ENCODE measurements at places on chromosomes 3 and 15. TPM values are rescaled to one million over a fixed set of nuclear protein-coding genes. Genes with fewer than 3 reads are reported as not detected.

CCR3 gene
- polyA plus RNA-seq = not detected

GRIP2 gene
- polyA plus RNA-seq = 0.18 TPM

CXCR6 gene
- not detected for polyA plus RNA-seq

CNTN3 gene
- polyA plus RNA-seq = 6.1 TPM

RHOV gene
- 0.13 TPM for polyA plus RNA-seq

ITIH3 gene
- 1.7 TPM for polyA plus RNA-seq

SLC38A3 gene
- polyA plus RNA-seq = 0.17 TPM

CASR gene
- polyA plus RNA-seq = not detected

TERC gene
- not detected for polyA plus RNA-seq

SLC9A9 gene
- polyA plus RNA-seq = 2.9 TPM

NR1D2 gene
- 37.7 TPM for polyA plus RNA-seq

PPARG gene
- polyA plus RNA-seq = 3.7 TPM

GRCh38 chr3:100898681-100899080 is 94.5 kb downstream of the ABI3BP start:
- no peak for DNase-seq

DNA sequence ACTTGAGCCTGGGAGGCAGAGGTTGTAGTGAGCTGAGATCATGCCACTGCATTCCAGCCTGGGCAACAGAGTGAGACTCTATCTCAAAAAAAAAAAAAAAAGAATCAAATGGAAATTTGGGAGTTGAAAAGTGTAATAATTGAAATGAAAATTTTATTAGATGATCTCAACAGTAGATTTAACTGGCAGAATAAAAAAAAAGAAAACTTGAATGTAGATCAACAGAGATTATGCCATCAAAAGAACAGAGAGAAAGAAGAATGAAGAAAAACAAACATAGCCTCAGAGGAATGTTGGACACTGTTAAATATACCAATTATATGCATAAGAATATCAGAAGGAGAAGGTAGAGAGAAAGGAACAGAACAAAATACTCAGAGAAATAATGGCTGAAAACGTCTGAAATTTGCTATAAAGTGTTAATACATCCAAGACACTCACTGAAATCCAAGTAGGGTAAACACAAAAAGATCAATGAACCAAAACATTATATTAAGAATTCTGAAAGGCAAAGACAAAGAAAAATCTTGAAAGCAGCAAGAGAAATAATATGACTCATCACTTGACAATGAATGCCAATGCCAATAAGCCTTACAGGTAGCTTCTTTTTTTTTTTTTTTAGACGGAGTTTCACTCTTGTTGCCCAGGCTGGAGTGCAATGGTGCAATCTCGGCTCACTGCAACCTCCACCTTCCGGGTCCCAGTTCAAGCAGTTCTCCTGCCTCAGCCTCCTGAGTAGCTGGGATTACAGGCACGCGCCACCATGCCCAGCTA is 14.6 kb upstream of the ELP6 start:
- DNase-seq = no peak

- no peak for DNase-seq
These were observed 94.1 kb upstream of the ATP2B2 start for GRCh38 chr3:10599444-10599843.

GRCh38 chr15:90529011-90529370 is 732 bp upstream of the CRTC3 start:
- no peak for DNase-seq

GRCh38 chr15:62249501-62249900 is 84.4 kb upstream of the C2CD4B start:
- DNase-seq = no peak

DNA sequence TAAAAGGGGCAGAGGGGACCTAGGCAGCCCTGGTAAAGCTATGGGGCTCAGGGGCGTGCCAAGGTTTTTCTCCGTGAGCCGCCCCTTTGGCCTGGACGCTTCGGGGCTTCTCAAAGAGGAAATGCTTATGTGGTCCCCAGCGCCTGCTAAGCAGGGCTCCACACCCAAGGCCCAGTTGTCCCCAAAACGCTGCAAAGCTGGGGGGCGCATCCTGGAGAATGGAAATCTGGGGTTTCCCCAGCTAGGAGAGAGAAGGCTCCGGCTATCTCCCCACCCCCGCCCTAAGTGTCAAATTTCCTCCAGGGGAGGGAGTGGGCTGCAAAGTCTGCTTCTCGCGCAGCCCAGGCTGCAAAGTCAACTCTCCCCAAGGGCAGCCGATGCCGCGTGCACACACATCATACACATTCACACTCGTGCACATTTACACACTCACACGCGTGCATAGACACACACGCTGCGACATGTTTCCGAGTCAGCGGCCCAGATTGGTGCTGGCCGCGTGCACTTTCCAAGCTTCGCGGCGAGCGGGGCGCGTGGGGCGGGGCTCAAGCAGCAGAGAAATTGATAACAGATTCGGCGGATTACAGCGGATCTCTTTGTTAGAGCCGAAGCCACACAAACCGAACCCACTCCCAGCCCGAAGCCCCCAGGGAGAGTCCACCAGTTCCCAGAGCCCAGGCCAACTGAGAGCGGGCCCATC is 4.5 kb downstream of the WNT5A start:
- no peak for DNase-seq

DNA sequence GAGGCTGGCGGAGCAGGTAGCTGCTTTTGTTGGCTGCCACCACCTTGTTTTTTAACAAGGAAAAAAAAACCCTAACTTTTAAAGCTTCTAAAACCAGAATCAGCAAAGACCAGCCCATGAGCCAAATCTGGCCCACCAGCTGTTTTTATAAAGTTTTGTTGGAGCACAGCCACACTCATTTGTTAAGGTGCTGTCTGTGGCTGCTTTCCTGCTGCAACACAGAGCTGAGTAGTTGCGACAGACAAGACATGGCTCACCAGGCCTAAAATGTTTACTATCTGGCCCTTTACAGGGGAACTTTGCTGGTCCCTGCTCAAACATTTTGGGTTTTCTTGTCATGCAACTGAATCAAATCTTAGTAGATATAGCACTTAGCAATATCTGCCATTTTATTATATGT is 18.9 kb downstream of the EFCAB12 start:
- no peak for DNase-seq

- DNase-seq = peak; percentile 91
These were observed at the start of gene NOX5 for GRCh38 chr15:69014454-69014853. TSS of gene NOX5 (plus strand) at chr15:69014695. CDS start at chr15:69014736, 41 bp downstream.

GRCh38 chr3:43909149-43909548 is 218.4 kb downstream of the ABHD5 start:
- DNase-seq = no peak

- no peak for DNase-seq
These were observed at the start of gene ST8SIA2 for GRCh38 chr15:92393071-92393979. TSS of gene ST8SIA2 (plus strand) at chr15:92393881. CDS start at chr15:92394065, 184 bp downstream.

- DNase-seq = no peak
These were observed 3.2 kb downstream of the KCTD6 start for GRCh38 chr3:58495101-58495500.

- no peak for DNase-seq
These were observed 31.4 kb downstream of the NPTN start for GRCh38 chr15:73601451-73602445.

DNA sequence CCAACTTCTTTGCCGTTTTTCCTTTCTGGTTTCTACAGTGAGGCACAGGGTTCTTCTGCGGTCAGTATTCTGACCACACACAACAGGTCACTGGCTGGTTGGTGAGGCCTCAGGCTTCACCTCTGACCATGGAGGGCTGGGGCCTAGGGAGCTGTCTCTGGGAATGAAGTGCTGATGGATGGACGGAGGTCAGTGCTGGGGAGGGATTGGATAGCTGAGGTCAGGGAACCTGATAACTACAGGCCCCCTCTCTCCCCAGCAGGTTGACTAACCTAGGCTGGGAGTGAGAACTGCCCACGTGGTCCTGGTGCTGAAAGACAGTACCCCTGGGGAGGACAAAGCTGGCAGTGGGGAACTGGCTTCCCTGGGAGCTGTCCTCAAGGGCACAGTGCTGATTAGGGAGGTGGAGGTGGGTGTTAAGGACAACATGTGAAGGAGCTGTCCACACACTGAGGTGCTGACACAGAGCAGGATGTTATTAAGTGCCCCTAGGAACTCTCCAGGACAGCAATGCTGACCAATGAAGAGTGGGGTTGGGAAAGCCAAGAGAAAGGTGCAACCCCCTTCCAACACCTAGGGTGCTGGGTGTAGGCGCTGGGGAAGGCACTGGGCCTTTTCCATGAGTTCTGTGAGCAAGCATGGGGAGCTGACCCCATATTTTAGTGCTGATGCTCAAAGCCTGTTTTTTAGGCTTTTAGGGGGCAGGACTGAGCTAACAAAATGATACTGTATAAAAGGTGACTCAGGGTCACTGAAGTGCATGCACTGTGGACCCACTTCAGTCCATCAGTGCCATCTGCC is 45.2 kb downstream of the ATP2B2 start:
- DNase-seq = no peak

GRCh38 chr15:90401495-90401894 is 13.5 kb downstream of the IQGAP1 start:
- no peak for DNase-seq

- DNase-seq = no peak
These were observed 580.4 kb downstream of the VGLL3 start for GRCh38 chr3:86410587-86410986.

GRCh38 chr3:171526869-171527268 is 66.7 kb upstream of the TNIK start:
- DNase-seq = peak; percentile 43

- DNase-seq = no peak
These were observed 7.3 kb downstream of the TPM1 start for GRCh38 chr15:63049783-63050371.

DNA sequence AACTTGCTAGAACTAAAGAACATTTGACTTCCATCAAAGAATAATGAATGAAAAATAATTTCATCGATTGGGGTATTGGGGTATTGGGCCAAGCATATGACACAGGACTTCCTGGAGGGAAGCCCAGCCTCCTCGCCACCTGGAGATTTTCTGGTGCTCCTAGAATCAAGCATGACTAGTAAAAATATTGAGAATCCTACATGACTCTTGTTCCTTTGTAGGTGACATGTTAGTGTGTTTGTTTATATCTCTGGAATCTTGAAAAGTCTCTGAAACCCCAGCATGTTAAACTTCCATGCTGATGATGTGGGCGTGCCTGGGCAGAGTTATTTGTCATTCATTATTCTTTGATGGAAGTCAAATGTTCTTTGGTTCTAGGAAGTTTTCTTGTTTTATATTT is 90.1 kb upstream of the EPHB3 start:
- no peak for DNase-seq

- no peak for DNase-seq
These were observed 32.3 kb downstream of the MYO1E start for GRCh38 chr15:59340325-59340724.
